ENCODE measurements at places on chromosomes 1 and 21. TPM values are rescaled to one million over a fixed set of nuclear protein-coding genes. Genes with fewer than 3 reads are reported as not detected.

TLR5 gene
- total RNA-seq = 0.22 TPM

DNA sequence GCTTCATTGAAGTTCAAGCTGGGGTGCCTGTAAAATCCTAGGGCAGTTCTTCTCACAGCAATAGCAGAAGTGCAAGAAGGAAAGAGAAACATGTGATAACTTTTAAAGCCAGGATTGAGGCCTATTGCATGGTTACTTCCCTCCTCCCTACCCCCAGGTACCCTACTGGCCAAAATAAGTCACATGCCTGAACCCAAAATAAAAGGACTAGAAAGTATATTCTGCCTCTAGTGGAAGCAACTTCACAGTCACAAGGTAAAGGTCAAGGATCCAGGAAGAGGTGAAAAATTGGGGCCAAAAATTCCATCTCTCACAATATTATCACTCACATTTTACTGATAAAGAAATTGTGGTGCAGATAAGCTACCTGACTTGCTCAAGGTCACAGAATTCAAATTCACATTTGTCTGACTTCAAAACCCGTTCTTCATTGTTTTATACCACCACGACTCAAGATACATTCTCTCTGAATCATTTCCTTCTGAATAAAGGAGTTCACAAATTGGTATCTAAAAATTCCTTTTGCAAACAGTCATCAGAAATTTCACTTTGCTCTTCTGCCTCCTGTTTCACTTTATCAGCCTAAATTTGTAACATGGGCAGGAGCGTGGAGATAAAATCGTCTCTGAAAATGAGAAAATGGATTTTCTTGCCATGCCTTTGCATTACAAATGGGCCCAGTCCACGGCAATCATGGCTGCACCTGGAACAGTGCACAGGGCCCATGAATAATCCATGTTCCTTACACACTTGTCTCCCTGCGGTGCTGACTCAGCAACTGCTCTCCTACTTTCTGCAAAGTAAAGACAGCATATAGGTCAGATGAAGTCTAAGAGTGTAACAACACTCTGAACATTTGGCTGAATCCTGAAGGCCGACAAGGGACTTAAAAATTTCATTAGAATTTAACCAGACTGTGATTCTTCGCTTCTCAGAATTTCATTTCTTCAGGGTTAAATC, 485.3 kb upstream of the NFIA start:
- H3K27me3 ChIP-seq = no peaks in the 10 kb centered on the region
- H3K36me3 ChIP-seq = no peaks in the 10 kb centered on the region
- H3K4me1 ChIP-seq = peaks cover 29% of the 10 kb centered on the region
- DNase-seq = no peak

- no peak overlapping the region for H3K4me3 ChIP-seq
- H3K27ac ChIP-seq = peak overlapping the region; percentile 78
- DNase-seq = no peak
- peaks cover 25% of the 10 kb centered on the region for H3K4me1 ChIP-seq
- no peaks in the 10 kb centered on the region for H3K36me3 ChIP-seq
These were observed 74.2 kb downstream of the SIM2 start for GRCh38 chr21:36773117-36773516.

TPTE gene
- total RNA-seq = not detected

GRCh38 chr21:14356746-14357145, 26.2 kb downstream of the HSPA13 start:
- peaks cover 19% of the 10 kb centered on the region for H3K27me3 ChIP-seq
- no peaks in the 10 kb centered on the region for H3K36me3 ChIP-seq
- H3K4me1 ChIP-seq = peaks cover 7% of the 10 kb centered on the region
- no peak overlapping the region for H3K27ac ChIP-seq

GRCh38 chr1:119371815-119372214, 3.2 kb downstream of the HAO2 start:
- no peak overlapping the region for H3K4me3 ChIP-seq
- no peaks in the 10 kb centered on the region for H3K36me3 ChIP-seq
- peaks cover 21% of the 10 kb centered on the region for H3K4me1 ChIP-seq
- H3K27ac ChIP-seq = no peak overlapping the region
- peaks cover 28% of the 10 kb centered on the region for H3K27me3 ChIP-seq

DNA sequence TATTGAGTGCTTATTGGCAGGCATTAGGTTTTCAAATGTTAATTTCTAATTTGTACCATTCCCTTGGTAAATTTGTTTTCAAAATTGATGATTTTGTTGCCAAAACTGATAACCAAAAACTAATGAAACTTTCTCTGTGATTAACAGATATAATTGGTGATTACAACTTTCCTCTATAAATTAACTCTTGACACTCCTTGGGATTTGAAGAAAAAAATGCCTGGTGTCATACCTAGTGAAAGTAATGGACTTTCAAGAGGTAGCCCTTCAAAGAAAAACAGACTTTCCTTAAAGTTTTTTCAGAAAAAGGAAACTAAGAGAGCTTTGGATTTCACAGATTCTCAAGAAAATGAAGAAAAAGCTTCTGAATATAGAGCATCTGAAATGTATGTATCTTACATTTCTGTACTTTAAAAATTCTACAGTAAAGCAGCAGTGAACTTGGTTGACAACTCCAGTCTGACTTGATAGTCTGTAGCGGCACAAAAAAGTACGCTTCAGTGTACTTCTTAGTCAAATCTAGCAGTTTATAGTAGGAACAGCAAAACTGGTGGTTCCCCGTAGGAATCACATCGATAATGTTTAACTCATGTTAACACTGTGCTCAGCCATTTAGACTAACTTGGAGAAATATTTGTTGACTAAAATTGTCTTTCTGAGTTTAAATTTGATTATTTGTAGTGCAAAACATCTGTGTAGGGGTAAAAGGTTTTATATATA, 3.0 kb downstream of the USP1 start:
- no peak overlapping the region for H3K27ac ChIP-seq
- peaks cover 7% of the 10 kb centered on the region for H3K36me3 ChIP-seq
- DNase-seq = no peak
- H3K4me3 ChIP-seq = no peak overlapping the region
- H3K4me1 ChIP-seq = peaks cover 48% of the 10 kb centered on the region

GRCh38 chr1:84078108-84078841, 65.8 kb upstream of the PRKACB start:
- no peaks in the 10 kb centered on the region for H3K27me3 ChIP-seq
- peak; percentile 90 for DNase-seq
- no peaks in the 10 kb centered on the region for H3K36me3 ChIP-seq
- peak overlapping the region; percentile 87 for H3K4me3 ChIP-seq

DNA sequence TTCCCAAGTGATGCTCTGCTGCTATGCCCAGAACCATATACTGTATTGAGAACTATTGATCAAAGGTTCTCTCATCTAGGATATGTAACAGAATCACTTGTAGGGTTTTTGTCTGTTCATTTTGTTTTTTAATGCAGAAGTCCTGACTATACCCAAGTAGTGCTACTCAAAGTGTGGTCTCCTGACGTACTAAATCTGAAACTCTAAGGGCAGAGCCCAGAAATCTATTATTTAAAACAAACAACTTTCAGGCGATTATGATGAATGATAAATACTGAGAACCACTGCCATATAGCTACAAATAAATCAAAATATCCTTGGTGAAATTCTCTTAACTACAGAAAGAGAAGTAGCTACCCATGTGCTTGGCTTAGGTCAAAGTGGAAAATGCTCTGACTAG, 10.1 kb downstream of the ZZZ3 start:
- DNase-seq = no peak
- H3K27ac ChIP-seq = no peak overlapping the region
- no peaks in the 10 kb centered on the region for H3K27me3 ChIP-seq
- peaks cover 1% of the 10 kb centered on the region for H3K36me3 ChIP-seq
- peaks cover 38% of the 10 kb centered on the region for H3K4me1 ChIP-seq

TNFRSF4 gene
- total RNA-seq = 0.59 TPM

- peaks cover 18% of the 10 kb centered on the region for H3K36me3 ChIP-seq
- peaks cover 28% of the 10 kb centered on the region for H3K4me1 ChIP-seq
- DNase-seq = no peak
These were observed 599.7 kb downstream of the KIF26B start for GRCh38 chr1:245754463-245754961.

OPRD1 gene
- total RNA-seq = 0.10 TPM

DNA sequence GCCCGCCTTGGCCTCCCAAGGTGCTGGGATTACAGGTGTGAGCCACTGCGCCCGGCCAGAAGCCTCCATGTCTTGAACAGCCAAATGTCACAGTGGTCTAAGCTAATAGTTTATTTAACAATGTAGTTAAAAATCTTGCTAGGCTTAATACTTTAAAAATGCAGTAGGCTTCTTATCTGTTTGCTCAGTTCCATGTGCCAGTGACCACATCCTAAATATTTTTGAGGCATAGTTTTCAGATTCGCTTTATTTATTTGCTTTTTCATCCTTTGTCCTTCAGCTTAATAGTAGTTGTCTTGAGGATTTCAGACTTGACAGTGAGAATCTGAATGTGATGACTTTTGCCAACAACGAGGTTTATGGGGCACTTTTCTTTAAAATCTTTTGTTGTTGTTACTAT, 59.9 kb upstream of the PRRX1 start:
- no peak overlapping the region for H3K4me3 ChIP-seq
- no peak overlapping the region for H3K27ac ChIP-seq
- H3K27me3 ChIP-seq = no peaks in the 10 kb centered on the region
- H3K36me3 ChIP-seq = peaks cover 9% of the 10 kb centered on the region

DNA sequence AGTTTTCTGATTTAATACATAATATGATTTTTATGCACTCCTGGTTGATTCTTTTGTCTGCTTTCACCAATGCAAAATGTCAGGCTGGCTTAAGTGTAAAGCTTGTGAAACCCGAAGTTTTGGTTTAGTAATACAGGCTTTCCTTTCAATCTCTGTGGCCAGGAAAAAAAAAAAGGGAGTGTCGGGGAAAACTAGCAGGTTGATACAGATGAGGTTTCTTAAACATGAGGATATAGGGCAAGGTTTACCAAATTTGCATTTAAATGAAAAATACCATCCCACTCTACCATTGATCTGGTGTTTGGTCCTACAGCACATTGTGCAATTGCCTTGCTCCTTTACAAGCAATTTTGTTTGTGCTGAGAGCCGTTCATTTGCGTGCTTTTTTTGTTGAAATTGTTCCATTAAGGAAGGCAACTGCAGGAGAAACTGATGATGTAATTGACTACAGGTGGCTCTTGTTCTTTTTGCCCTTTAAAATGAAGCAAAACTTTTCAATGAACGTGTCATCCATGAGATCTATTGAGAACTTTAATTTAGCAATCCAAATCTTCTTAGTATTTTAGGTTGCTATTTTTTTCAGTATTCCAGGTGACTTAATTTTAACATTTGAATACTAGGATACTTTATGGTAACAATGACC, 22.7 kb downstream of the CLIC6 start:
- peaks cover 7% of the 10 kb centered on the region for H3K4me1 ChIP-seq
- H3K36me3 ChIP-seq = peaks cover 5% of the 10 kb centered on the region
- DNase-seq = no peak
- H3K27ac ChIP-seq = no peak overlapping the region
- H3K27me3 ChIP-seq = peaks cover 13% of the 10 kb centered on the region

VAV3 gene
- total RNA-seq = not detected
